GF-D8 (cell line): ENCODE measurements at places on chromosomes 1 and 21.
A peak's percentile ranks its signal among the peaks of the same experiment; 100 is the strongest.

DNA sequence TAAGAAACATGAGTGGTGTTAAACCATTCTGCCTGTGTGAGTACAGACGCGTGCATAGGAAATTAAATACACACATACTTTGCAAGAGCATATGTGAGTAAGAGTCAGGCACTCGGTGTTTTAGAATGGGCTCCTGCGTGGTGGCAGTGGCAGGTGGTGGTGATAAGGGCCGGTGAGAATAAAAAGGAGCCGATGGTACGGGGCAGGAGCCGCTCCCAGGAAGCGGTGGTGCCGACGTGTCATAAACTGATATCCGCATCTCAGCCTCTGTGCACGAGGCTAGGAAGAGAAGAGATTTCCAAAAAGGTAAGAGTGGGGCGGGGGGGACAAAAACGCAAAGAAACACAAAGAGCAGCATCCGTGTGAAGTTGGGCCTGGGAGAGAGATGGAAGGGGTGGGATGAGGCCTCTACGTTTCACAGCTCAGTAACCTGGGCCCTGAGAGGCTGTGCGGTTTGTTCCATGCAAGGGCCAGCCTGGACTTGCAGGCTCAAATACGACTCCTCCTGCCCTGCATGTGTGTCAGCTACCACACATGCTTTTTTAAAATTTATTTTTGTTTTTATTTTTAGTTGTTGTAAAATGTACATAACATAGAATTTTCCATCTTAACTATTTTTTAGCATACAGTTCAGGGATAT, 127.7 kb upstream of the COL6A1 start:
- no peak for DNase-seq

- no peak for DNase-seq
Observed at GRCh38 chr1:240417317-240417716, 194.6 kb downstream of the GREM2 start.

DNA sequence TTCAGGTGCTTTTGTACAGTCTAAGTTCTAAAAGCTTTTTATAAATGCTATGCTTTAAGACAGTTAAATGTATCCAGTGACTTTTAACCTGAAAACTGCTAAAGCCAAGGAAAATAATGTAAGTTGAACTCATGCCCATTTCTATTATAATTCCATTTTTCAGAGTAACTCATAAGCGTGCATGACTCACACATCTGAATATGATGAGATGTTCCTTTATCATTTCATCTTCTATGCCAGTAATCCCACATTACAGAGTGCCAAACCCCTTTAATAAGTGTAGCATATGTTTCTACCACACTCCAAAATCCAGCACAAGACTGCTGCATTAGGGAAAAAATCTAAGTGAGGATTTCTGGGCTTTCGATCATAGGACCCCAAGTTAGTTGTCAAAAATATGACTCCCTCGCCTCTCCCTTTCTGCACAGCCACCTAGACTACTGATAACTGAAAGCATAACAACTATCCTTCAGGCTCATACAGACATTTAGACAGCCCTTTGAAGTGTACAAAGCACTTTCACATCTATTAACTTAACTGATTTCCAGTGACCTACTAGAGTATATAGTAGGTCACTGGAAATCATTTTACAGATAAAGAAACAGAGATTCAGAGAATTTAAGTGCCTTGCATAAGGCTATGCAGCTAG, 45.3 kb downstream of the JAK1 start:
- DNase-seq = no peak

DNA sequence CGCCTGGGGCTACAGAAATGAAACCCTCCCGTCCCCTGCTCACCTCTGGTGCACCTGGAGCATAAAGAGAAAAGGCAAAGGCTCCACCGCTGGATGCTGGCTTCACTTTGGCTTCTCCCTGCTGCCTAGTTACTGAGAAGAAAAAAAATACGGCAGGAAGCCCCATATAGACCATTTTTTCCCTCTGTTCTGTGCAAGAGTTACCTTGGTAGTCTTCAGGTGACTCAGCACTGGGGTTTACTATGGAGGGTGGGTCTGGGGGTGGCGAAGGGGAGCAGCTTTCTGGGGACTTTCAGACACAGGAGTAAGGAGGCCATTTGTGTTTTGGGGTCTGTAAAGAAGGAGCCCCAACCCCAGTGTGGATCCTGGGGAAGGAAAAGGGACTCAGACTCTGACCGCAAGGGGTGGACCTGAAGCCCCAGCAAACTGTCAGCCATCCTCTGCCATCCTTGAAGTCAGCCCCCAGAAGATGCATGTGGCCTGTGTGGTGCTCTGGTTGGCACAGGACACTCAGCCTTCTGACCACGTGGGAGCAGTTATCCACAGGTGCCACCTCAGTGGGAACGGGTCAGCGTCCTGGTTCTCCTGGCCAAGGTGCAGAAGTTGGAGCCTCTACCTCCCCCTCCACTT, 25.9 kb upstream of the EPS8L3 start:
- DNase-seq = no peak

DNA sequence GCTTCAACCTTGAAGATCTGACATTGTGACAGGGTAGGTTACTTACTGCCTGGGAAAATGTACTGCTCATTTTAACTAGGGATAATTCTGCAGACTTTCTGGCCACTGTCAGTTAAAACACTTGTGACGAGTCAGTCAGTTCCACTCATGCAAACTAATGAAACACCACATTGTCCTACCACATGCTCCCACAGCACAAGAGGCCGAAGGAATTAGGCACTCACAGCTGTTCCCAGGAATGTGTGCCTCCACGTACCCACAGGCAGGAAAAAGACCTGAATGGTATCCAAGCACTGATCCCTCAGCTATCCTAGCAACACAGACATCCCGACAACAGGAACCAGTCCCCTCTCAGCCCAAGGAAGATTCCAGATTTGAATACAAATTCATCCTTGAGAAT, 12.3 kb downstream of the BCAR3 start:
- no peak for DNase-seq

GRCh38 chr21:46038871-46039397, 57.4 kb downstream of the COL6A1 start:
- DNase-seq = no peak

GRCh38 chr1:116794804-116795481, 40.7 kb downstream of the CD2 start:
- no peak for DNase-seq

- DNase-seq = no peak
Observed at GRCh38 chr1:112520166-112520565, 11.4 kb downstream of the WNT2B start.

- DNase-seq = no peak
Observed at GRCh38 chr1:242212401-242212800, 213.5 kb upstream of the MAP1LC3C start.

DNA sequence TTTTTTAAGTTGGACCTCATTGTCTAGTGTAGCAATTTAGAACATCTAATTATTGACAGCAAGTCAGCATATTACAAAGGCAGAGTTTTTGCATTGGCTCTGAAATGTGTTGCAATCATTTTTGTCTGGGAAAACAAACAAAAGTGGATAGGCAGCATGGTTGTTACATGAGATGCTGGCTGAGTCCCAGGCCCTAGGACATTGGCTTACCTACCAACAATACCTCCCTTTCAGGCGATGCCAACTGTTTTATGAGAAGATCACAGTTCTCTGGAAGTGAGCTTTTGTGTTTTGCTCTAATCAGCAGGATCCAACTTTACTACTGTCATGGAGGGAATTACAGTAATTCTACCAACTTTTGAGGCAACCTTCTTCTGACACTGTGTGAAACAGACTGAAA, 71.5 kb upstream of the CXADR start:
- no peak for DNase-seq

- no peak for DNase-seq
Observed at GRCh38 chr1:3609016-3609768, 2.1 kb downstream of the MEGF6 start.

GRCh38 chr1:6907201-6907600, 121.9 kb downstream of the CAMTA1 start:
- no peak for DNase-seq

DNA sequence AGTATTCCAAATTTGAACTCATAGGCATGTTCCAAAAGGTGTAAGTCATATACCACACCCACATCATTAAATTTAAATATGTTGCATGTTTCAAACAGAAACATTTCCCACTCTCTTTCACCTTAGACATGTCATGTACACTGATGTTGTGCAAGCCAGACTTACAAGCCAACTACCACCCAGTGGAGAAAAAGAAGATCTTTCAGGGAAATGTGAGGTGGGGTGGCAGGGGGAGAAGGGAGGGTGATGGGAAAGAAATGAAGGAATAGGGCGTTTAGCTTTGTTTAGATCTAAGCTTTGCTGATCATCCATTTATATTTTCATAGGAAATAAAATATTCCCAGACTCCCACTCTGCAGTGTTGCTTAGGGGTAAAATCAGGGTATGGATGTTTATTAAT, 1.6 kb downstream of the NEGR1 start:
- DNase-seq = no peak

DNA sequence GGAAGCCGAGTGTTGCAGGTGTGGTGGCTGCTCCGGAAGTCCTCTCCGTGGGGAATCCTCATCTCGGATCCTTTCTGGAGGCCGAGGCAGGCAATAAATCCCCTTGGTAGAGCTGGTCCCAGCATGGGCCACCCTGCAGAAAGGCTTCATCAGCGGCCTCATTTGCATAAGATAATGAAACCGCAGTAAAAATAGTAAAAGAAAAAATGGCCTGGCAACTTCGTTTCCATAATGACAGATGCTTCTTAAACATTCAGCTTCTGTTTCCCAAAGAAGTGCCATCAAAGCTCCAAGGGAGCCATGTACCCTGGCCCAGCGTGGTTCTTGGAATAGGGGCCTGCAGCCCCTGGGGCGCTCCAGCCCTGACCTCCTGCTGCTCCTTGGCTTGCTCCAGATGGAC, 244.1 kb downstream of the GRIK3 start:
- DNase-seq = no peak

GRCh38 chr1:203625628-203626019, 1.0 kb upstream of the ATP2B4 start:
- peak; percentile 63 for DNase-seq

- DNase-seq = no peak
Observed at GRCh38 chr1:235290740-235291502, 37.1 kb downstream of the ARID4B start.

DNA sequence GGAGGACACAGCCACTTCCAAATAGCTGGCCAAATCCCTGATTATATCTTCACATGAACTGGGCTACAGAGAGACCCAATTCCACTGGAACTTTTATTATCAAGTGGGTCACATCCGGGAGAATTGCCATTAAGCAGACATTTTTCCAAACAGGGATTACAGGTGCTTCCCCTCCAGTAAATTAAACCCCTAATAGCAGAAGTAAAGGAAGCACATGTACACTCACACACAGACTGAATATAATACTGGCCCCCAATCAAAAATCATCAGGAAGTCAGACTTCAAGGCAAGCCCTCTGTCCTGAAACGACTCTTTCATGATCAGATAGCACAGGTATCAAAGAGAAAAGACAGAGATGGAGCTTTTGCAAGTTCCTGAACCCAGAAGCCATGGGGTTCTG, 118.6 kb upstream of the PPP2R5A start:
- no peak for DNase-seq

DNA sequence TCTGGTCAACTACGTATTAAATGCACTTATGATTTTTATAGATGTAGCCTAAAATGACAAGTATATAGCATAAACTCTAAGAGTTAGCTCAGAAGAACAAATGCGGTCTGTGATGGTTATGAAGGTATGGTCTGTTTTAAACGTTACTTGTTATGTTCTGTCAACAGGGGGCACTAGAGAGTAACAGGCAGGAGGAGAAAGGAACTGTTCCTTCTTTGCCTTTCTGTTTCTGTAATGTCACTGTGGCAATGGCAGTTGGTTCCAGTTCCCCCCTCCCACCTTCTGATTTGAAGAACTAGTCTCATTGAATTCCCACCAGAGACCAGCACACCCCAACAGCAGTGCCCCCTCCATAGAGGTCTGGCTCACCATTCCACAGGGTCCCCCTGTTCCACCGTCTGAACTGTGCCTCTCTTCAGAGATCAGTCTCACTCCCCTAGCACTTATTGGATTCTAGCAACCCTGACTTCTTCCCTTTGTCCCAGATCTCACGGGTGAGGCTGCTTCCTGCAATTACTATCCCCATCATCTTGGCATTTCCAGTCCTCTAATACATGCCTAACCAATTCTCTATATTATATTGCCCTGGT, 14.0 kb downstream of the KRTAP24-1 start:
- DNase-seq = no peak

DNA sequence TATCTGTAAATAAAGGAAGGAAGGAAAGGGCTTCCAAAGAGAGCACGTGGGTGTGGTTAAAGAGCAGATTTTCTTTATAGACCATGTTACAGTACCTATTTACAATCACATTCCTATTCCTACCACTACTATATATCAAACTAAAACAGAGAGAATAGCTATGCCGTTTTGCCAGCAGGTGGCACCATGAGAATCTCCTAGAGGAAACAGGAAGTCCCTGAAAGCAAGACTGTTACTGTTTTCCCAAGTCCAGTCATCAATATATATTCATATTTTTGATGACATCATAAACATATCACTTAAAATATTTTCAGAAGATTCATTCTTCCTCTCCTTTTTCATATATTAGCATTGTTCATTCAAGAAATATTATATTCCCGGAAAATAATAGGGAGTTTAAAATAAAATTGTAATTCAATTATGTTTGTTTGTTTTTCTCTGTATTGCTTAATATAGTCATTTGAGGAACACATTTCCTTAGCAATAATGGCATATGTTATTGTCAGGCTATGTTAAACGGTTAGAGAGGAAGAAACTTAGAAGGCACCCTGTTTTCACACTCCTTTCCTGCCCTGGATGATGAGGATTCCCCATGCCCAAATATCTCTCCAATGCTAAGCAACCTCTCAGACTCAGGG, 6.6 kb downstream of the CCDC190 start:
- peak; percentile 19 for DNase-seq

DNA sequence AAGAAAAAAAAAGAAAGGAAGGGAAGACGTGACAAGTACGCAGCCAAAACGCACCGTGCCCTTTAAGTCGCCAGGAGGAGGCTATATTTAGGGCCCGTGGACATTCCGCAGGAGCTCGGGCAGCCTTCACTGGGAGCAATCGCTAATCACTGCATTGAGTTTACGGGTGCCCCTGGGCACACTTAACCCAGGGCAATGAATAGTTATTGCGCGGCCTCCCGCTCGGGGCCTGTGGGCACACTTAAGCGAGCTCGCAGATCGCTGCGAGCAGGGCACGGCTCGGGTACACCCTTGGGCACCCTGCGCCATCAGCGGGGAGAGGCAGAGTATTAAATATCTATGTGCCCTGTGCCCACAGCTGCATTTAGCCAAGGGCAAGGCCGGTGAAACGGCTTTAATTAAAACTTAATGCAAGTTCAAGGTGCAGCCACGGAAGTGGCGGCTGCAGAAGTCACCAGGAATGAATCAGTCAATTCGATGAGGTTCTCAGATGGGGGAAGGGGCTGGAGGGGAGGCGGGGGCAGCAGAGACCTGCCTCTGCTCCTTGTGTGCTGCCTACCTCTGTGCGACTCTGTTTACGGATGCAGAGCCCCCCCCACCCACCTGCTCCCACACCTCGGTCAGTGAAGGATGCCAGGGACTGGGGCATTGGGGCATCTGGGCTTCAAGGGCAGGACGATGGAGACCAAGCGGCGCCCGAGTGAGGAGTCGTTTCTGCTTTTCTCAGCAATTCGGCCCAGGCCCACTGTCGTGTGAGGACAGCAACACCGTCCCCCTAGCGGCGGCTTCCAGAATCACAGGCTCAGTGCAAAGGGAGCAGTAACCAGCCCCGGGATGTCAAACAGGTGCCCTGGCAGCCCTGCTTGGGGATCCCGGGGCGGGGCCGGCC, 51.8 kb upstream of the TARDBP start:
- peak; percentile 2 for DNase-seq

GRCh38 chr21:14825514-14825974, 239.3 kb downstream of the NRIP1 start:
- DNase-seq = no peak
